Stimulated activated CD4-positive, alpha-beta T cell treated with anti-CD3 and anti-CD28 coated beads, Interleukin-1b, Interleukin-23, amount 100 ng/mL, for 1 hour (primary cell): ENCODE measurements at places on chromosomes 2 and 18.

DNA sequence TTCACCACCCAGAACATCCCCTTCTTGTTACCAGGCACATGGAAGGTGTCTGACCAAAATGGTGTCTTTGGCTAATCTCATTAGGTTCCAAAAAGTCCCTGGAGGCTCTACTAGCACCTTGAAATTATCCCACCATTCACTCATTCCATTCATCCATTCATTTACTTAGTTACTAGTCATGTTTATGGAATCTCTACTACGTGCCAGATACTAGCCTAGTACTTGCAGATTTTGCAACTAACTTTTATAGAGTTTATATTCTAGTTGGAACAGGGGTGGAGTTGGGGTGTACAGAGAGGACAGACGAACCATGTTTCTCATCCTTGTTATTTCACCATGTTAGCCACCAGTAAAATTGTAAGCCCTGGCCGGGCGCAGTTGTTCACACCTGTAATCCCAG is 4.0 kb upstream of the NOP58 start:
- DNase-seq: no peak

DNA sequence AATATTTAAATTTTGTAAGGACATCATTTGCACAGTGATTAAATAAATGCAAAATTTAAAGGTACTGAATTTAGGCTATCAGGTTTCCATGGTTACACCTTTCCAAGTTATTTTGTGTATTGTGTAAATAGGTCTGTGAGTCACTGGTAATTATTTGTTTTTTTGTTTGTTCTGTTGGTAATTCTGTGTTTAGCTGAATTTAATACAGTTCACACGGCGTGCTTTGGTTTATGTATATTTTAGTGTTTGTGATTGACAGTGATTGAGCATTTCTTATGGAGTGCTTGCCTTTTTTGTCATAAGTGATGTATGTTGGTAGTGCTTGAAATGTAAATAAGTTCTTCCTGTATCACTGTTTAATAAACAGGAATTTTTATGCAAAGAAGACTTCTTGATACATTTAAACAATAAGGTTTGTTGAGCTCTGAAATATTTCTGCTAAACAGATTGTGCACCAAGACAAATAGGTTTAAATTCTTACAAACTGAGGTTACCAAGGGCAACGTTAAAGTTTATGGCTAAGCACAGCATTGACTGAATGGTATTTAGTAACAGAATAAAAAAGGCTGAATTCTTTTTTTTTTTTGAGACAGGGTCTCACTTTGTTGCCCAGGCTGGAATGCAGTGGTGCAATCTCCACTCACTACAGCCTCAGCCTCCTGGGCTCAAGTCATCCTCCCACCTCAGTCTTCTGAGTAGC is 38.3 kb upstream of the DLX1 start:
- no peak for DNase-seq

GRCh38 chr2:17517481-17518211 is 594 bp downstream of the RAD51AP2 start:
- DNase-seq: no peak

GRCh38 chr2:97765933-97766332 is 52.6 kb downstream of the ZAP70 start:
- no peak for DNase-seq

- no peak for DNase-seq
These were observed 47.7 kb downstream of the SERTAD2 start for GRCh38 chr2:64605991-64606478.

GRCh38 chr2:154097833-154098398 is 226.2 kb downstream of the GALNT13 start:
- no peak for DNase-seq

DNA sequence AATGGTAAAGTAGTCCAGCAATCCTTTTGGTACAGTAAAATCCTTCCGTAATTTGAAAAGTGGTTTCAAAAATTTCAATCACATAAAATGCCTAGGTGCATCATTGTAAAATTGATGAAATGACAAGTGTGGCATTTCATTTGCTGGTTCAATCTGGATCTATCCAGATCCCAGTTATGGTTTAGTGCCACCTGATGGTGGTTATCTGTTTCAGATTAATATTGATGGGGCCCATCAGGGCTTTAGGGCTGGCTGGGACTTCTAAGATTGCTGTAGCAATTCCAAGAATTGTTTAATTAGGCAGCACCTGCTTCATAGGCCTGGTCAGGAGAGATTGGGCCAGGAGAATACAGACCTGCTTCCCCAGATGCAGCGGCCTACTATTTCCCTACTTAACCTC is 55.5 kb upstream of the PIK3C3 start:
- DNase-seq: no peak

DNA sequence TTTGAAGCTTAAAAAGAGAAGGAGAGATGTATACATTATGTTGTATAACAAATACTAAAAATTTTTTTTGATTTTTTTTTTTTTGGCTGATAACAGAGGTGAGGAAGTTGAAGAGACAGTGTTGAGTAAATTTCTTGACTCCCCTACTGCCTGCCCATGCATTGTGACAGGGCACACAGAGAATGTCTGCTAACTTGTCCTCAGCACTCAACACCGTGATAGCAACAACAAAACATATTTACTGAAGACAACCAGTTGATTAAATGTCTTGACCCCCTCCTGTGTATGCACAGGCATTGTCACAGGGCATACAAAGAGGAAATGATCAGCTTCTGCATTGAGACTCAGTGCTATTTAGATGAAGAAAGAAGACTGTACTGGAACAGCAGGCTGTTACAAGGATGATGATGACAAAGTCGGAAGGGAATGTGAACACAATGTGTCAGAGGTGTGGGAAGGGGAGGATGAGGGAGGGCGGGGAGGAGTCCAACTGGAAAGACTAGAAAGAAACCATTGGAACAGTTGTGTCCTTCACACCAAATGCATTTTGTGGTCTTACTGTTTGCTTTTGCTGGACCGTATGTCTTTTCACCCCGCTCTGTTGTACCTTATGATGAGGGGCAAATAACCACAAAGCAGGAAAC is 89.5 kb downstream of the CERS6 start:
- DNase-seq: no peak

- DNase-seq: no peak
These were observed 107.7 kb downstream of the COL6A3 start for GRCh38 chr2:237306083-237306786.

DNA sequence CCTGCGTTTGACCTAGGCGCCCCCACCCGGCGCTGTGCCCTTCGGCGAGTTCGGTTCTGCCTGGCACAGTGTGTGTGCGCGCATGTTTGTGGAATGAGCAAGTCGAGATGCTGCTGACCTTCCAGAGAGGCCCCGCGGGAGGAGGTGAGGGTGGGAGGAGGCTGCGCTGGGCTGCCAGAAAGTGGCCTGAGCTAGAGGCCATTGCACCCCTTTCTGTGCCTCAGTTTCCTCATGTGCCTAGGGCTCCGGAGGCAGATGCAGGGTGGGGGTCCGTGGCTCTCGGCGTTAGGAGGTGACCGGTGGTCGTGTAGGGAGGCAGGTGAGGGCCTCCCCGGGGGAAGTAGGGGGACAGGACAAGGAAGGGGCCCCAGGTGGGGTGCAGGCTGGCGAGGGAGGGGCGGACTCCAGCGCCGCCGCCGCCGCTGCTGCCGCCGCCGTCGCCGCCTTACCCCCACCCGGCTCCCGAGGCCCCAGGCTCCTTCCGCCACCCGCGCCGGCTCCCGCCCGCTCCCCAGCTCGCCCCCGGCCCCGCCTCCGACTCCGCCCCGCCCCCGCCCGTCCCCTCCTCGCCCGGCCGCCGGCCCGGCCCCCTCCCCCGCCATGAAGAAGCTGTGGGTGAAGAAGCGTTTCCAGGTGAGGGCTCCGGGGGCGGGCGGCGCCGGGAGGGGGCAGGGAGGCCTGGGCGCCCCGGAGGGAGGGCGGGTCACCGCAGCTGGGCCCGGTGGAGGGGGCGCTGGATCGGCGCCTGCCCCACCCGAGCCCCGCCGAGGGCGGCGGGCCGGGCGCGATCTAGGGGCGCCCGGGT is 7.0 kb downstream of the SPEG start:
- peak; percentile 27 for DNase-seq

GRCh38 chr2:158724803-158725381 is 70.2 kb upstream of the DAPL1 start:
- DNase-seq: no peak

DNA sequence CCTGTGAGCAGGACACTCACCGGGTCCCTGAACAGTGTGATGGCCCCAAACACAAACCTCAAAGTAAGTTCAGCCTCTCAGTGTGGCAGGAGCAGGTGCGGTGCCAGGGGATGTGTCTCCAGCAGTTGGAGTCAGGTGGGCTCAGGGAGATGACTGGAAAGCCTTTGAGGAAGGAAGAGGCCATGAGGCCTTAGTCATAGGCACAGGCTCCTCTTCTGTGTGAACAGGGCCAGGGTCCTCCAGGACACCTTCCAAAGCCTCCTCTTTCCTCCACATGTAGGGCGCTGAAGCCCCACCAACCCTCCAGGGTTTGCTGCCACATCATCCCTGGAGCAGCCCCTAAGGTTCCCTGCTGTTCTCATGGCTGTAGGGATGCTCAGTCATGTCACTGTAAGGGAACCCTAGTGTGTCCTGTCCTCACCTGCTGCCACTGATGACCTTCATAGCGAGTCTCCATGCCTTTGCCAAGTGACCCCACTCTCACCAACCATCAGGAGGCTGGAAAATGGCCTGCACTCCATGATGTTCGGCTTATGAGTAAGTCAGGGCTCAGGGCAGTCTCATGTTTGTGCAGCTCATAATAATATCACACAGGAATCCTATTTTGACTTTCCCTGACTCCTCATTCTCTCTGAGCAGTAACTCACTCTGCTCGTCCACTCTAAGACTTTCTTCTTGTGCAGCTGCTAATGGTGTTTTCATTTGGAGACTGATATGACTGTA is 1152.9 kb downstream of the RPIA start:
- no peak for DNase-seq

- DNase-seq: no peak
These were observed 4.3 kb downstream of the APCDD1 start for GRCh38 chr18:10458691-10459090.

GRCh38 chr2:75787532-75788132 is 76.9 kb upstream of the GCFC2 start:
- DNase-seq: no peak

DNA sequence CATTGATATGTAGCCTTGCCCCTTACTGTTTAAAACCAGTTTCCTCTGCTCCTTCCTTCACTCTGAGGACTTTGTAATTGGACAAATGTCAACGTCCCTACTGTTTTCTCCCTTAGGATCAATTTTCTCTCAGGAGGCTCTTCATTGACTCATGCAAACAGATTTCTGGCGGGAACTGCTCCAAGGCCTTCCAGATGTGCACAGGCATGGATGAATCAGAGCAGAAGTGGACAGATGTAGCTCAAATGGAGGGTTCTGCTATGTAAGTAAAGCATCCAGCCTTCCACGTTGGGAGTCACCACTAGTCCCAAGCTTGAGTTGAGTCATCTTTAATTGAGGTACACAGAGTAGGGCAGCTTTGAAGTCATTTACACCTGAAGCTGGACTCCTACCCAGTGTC is 34.1 kb upstream of the ZDBF2 start:
- no peak for DNase-seq

DNA sequence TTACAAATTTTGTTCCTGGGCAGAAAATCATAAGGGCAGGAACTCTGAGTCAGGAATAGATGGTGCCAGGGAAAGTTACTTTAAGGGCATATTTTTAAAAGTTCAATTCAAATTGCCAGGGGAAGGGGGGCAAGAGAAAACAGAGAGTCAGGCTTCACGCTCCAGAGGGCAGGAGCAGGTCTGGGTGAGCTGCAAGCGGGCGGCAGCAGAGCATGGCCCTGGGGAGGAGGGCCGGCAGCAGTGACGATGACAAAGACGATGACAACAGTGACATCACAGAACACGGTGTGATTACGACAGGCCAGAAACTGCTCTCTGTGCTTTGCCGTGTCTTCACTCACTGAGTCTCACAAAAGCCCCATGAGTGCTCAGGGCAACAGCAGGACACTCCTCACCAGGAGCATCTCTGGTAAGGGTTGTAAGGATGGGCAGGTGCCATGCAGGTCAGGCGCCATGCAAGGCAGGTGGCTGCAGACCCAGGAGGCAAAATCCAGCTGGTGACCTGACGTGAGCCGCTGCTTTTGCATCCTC is 23.3 kb downstream of the CHST10 start:
- DNase-seq: no peak

DNA sequence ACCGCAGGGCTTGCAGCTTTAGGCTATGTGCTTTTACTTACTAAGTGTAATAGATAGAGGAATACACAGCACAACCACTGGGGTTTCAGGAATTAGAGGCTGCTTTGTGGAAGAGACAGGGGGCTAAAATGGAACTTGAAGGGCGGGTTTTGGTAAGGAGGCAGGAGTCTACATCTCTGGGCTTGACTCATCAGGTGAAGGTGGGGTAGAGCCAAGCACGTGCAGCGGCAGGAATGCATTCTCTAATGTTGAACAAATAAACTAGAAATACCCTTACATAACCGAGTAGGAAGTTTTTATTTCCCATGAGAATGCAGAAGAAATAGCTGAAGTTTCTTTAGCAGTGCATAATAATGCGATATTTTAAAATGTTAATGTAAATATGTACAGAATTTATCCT is 673.8 kb upstream of the SALL3 start:
- no peak for DNase-seq

DNA sequence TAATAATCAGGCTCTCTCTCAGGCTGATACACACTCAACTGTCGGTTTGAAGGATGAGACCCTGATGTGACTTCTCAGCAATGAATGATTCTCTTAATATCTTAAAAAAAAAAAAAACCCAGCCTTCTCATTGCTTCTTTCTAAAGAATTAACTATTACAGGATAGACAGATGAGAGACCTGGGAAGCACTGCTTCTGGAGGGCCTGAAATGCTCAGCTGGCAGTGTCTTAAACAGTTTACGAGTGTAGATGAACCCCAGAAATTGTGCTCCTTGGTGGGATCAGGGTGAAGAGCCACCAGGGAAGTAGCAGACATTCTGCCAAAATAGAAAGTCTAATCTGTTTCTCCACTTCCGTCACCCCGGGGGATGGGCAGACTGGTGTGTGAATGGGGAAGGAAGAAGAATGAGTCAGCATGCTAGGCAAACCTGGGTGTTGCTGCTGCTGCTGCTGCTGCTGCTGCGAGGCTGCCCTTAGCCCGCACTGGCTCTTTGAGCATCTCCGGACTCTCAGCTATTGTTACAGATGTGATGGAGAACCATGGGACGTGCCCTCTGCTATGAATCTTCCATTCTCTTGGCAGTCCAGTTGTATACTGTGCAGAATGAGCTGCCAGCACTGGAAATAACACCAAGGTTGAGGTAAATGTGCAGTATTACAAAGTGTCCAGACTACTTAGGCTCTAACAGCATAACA is 158.4 kb downstream of the SETBP1 start:
- DNase-seq: no peak

- DNase-seq: no peak
These were observed 554.7 kb downstream of the NUP35 start for GRCh38 chr2:183678908-183679307.

DNA sequence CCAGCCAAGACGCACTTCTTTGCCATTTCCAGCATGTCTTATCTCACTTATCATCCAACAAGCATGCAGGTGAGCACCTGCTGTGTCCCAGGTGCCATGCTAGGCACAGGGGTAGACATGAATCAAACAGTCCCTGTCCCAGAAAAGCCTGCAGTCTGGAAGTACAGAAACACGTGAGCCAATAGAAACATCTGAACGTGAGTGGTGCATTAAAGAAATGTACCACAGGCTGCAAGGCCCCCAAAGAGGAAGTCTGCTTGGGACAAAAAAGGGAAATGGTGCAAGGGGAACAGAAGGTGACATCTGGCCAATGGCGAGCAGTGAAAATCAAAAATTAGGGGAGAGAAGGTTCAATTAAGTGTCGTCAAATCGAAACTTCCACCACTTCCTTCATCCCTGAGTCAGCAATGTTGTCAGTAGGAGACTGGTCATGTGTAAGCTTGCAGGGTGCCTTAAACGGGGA is 17.6 kb upstream of the TMEM247 start:
- no peak for DNase-seq

- no peak for DNase-seq
These were observed 26.6 kb downstream of the GEN1 start for GRCh38 chr2:17780546-17780945.
